Stimulated activated memory B cell treated with anti-CD40 and anti-IgM and Interleukin-4, amounts not matched to agents 10 μg/mL and 1 μg/mL and 100 μg/mL, for 72 hours (primary cell): ENCODE measurements at places on chromosomes 6 and 20.

DNA sequence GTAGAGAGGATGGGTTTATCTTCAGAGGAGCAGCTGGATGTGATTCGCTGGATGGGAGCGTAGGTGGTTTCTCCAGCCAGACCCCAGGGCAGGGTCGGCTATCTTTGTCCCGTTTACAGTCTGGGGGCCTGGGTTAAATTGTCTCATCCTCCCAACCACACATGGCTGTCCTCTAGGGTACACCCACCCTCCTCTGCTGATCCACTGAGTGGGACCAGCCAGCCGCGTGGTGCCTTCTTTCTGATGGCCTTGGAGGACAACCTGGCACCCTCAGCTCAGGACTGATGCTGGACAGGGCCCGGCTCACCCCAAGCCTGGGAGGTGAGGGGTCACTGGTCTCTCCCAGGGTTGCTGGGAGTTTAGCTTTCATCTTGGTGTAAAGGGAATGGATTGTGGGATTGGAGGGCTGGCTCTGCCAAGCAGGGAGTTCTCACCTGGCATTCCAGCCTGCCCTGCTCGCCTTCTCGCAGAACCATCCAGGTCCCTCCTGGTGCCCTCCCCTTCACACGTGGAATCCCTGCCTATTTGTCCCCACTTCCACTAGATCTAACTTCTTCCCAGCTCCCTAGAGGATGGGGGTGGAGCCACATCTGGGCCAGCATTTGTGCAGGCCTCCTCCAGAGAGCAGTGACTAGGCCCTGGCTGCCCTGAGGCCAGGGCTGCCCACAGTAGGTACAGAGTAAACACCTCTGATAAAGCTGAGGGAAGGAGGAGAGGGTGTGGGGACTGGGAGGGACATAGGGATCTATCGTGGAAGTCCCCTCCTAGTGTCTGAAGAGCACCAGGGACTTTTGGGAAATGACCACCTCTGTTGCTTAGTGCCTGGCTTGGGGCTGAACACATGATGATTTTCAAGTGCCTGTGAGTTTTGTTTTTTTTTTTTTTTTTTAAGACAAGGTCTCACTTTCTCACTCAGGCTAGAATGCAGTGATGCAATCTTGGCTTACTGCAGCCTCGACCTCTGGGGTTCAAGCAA lies 1.6 kb downstream of the ITPR3 start:
- no peak for ATAC-seq

DNA sequence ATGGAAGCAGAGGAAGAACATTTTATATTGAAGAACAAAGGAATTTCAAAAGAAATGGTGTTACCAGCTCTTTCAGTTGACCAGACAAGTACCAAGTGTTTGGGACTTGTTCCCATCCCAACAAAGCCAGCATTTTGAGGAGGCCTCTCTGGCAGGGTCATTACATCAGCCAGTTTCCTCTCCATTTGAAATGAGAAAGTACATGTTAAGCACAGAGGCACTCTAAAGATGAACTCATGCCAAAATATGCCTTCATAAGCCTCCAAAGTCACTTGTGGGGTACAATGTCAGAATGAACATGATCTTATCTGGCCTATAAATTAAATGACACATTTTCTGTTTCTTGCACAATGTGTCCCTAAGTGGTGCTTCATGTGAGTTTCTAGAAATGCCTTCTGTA lies 223.9 kb downstream of the PRL start:
- ATAC-seq = no peak

GRCh38 chr6:8434727-8435092 lies 635 bp downstream of the SLC35B3 start:
- peak; percentile 19 for ATAC-seq

DNA sequence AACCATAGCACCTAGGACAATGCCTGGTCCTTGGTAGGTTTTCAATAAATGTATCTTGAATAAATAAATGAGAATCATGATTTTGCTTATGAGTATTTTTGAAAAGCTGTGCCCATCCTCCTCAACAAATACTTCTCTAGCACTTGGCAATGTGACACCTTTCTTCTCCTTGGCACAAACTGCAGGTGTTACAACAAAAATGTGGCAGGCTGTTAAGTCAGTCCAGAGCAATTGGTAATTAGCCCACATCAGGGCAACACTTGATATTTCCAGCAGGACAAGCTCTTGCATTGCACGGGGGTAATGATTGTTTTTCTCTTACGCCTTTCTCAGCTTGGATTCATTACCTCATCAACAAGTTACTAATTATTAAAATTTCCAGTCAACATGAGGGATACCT lies 31.6 kb upstream of the SNX9 start:
- no peak for ATAC-seq

GRCh38 chr6:18422136-18422535 lies 35.0 kb downstream of the RNF144B start:
- ATAC-seq = no peak

- ATAC-seq = no peak
Measured at GRCh38 chr6:91720324-91720723, 1133.5 kb upstream of the MAP3K7 start.

DNA sequence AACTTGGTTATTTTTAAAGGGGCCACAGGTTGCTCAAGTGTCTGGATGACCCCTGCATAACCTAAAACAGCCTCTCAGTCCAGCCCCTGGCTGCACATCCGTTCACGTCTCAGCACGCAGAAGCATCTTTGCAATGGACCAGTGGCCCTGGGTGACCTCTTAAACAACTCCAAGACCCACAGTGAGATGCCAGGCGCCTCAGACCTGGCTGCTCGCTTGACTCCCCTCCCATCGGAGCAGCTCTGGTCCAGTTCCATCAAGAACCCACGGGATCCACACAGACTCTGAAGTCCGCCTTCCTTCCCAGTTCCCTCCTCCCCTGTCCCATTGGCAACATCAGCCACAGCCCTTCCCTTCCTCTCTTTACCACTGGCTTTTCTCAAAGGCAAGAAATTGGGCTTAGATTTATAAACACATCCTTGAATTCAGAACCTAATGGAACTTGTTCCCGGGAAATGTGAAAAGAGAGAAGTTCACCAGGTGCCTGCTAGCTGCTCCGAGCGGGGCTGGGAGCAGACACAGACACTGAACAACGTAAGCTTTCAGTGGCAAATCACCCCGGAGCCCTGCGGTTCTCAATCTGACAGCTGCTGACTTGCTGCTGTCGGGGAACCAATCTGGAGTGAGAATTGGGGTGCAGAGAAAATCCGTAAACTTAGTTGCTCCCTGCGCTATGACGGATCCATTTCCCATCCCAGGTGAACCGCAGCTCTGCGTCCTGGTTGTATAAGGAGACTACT lies 39.6 kb upstream of the MPC1 start:
- no peak for ATAC-seq

DNA sequence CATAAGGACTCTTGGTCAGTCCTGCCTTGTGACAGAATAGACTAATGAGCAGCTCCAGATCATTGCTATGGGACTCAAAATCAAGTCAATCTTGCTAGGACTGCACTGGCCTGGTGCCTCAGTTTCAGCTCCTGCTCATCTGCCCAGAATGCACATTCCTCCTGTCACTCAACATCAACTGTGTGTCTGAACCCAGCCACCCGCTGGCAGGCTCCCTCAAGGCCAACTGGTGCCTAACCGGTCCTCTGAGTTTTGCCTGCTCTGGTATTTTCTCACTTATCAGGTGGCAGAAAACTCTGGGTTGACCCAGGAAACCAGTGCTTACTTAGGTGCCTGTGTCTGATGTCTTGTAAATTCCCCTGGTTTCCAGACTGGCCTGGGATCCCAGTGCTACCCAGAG lies 297.7 kb downstream of the DHX35 start:
- no peak for ATAC-seq

- ATAC-seq = no peak
Measured at GRCh38 chr6:24740861-24741260, 21.9 kb upstream of the C6orf62 start.

- ATAC-seq = no peak
Measured at GRCh38 chr6:109303640-109304283, 78.5 kb downstream of the CD164 start.

DNA sequence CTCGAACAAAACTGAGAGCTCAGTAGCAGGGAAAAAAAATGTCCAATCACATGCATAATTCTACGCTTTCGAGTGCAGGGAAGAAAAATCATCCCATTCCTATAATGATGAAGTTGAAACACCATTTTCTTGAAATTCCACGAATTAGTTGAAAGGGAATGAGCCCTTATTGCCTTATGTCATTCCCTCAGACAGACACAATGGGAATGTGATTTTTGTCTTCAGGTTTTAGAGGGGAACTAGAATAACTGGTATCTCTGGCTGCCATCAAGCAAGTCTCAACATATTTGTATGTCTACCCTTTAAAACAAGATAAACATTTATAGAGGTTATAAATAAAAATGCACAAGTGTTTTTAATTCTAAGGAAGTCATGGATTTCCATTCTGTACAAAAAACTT lies 87.9 kb downstream of the KIF13A start:
- ATAC-seq = no peak

DNA sequence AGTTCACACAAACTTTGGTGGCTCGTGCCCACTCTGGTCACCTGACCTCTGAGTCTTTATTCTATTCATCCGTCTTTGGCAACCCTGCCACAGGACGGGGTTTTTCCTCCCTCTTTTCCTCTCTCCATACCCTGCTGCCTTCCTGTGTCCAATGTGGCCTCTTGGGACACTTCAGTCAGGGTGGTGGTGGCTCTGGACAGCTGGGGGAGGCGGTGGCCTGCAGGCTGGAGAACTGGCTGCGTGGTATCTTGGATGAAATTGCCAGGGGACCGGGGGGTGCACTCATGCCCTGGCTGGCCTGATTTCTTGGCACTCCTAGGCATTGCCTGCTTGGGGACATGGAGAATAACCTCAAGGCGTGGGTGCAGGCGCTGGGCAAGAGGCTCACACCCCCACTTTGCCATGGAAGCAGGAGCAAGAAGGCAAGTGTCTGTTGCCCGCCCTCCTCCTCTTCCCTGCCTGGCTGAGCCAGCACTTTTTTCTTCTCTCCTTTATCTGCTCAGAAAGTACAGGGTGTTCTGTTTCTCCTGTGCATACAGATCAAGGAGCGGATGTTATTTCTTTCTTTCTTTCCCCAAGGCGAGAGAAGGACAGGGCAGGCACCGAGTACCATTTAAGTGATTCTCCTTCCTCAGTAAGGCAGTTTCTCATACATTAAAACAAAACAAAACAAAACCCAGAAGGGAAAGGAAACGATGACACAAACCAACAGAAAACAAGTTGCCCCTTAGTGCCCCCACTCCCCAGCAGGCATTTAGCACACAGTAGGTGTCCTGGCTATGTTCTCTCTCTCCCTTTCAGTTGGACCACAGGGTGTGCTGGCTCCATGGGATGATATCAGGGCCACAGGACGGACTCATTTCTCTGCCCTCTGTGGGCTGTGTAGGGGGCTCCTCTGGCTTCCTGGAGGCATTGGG lies 155.5 kb upstream of the RNF24 start:
- ATAC-seq = no peak

GRCh38 chr20:12372557-12372956 lies 454.9 kb downstream of the BTBD3 start:
- ATAC-seq = no peak

GRCh38 chr6:140708441-140708840 lies 1334.0 kb upstream of the CITED2 start:
- ATAC-seq = no peak

DNA sequence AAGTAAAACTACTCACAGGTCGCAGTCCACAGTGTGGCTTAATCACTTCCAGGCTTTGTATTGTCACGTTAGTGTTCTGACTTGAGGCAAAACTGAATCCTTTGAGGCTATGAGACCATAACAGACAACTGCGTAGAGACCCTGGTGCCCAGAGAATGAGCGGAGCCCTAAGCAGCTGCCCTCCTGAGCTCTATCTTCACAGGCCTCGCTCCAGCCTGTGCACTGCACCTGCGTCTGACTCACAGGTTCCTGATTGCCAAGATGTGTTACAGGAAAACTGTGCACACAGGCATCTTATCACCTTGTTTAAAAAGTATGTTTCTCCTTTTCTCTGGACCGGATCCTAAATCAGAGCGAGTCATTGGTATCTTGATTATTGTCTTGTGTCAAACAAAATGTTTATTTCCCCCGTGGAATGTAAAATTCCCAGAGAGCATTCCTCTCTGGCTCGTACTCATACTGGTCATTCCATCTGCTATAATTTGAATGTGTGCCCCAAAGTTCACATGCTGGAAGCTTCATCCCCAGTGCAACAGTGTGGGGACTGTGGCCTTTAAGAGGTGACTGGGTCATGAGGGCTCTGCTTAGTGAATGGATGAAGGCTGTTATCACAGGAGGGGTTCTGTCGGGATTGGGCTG lies 25.7 kb downstream of the PRR18 start:
- no peak for ATAC-seq

DNA sequence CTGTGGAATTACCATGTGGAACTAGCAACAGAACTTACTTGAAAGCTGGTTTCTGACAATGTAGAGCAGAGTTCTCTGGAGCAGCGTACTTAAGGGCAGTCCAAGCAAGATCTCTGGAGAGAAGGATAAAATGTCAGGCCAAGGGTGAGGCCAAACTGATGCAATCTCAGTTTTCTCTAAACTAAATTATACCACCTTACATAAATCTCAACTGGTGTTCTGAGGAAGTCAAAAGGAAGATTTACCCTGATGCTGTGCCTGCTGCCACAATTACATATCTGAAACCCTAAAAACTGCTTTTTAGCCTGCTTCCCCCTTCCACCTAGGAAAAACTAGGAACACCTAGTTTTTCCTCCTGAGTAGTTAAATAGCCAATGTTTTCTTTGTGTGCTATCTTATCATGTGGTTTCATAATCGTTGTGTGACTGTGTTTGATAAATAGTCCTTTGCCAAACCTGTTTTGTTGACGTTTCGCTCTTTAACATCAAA lies 28.1 kb downstream of the NCOA7 start:
- no peak for ATAC-seq

GRCh38 chr6:26316291-26316690 lies 48.7 kb upstream of the BTN3A2 start:
- no peak for ATAC-seq

GRCh38 chr20:16488616-16489015 lies 84.6 kb downstream of the KIF16B start:
- no peak for ATAC-seq

DNA sequence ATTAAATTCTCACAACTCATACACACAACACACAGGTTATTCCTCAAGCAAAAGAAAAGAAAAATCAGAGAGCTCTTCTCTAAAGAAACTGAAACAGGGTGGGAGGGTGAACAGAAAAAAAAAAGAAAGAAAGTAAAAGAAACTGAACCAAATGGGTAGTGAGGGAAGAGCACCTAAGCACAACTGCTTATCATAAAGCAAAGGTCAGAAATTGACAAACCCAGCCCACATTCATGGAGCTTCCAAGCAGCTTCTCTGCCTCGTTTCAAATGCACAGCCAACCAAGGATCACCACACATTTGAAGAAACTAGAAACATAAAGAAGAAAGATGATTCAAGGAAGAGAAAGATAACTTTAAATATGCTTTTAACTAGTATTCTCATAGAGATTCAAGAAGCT lies 90.5 kb downstream of the RNGTT start:
- ATAC-seq = no peak

- ATAC-seq = no peak
Measured at GRCh38 chr6:127518191-127518709, 885 bp downstream of the MTCL3 start.
